ENCODE measurements at places on chromosomes 6 and 20.

DNA sequence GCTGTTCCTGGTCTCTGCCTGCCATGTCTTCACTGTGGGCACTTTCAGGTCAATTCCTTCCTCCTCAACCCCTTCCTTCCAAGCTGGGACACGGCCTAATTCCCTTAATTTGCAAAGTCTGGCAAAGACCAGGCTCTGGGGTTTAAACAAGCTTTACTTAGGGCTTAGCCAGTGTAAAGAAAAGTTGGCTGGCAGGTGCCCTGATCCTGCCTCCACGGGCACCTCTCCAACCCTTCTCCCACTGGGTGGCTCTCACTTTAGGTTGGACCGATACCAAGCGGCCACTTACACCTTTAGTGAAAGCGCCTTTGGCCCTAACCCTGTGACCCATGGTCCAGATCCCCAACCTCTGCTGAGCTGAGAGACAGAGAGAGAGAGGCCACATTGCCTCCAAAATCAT, 13.7 kb upstream of the MLN start:
- no peak for DNase-seq

GRCh38 chr6:16367571-16367970, 129.2 kb downstream of the GMPR start:
- DNase-seq, result no peak

DNA sequence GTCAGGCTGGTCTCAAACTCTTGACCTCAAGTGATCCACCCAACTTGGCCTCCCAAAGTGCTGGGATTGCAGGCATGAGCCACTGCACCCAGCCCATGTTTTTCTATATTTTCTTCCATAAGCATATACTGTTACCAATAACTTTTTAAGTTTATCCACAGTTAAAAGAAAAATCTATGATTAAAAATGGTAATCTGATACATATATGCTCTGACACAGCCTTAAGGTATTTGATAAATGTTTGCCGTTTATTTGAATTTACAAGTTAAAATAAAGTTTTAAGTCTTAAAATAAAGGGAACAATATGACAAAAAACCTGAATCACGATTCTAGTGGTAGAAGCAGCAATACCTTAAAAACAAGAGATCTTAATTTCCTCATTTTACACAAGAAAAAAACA, 5.2 kb downstream of the STK38 start:
- no peak for DNase-seq

GRCh38 chr20:7843613-7844012, 96.6 kb downstream of the HAO1 start:
- no peak for DNase-seq

DNA sequence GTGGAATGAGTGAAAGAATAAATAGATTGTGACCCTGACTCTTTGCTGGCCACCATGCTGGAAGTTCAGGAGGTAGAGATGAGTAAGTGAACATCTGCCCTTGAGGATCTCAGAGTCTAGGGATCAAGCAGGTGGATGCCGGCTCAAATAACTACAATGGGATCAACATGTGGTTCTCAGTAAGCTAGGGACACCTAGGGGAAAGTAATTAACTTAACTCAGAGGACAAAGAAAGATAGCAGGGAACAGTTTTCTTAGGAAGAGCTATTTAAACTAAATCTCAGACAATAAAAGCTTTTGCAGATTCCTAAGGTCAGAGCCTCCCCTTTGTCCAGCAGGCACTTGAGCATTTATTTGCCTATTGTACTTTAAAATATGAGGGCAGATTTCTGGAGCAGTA, 29.1 kb downstream of the SLC13A3 start:
- DNase-seq, result no peak

DNA sequence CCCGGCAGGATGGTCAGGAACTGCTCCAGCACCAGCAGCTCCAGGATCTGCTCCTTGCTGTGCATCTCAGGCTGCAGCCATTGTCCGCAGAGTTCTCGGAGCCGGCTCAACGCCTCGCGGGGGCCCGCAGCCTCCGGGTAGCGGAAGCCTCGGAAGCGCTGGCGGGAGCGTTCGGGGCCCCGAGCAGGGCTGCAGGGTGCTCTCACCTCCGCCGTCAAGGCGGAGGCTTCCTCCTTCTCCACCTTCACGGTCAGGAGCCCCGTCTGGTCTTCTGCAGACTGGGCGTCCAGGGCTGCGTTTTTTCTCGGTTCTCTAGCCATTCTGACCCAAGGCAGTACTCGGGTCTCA, 434 bp downstream of the ZKSCAN4 start:
- DNase-seq, result no peak

DNA sequence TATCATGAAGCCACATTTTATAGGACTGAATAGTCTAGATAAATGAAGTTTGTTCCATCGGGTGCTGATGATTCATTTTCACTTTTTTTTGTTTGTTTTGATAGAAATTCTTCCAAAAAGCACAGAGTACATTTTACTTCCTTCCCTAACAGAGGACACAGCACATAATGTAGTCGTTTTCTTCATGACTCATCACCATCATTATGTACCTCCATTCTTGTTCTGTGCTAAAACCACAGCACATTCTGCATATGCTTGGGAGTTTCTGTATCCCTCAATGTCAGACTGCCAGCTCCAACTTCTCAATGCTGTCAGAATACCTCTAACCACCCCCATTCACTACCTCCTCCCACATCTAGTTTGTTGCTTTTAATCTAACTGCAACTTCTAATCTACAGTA, 1004.9 kb upstream of the ADGRB3 start:
- no peak for DNase-seq

GRCh38 chr6:41602422-41602743, 35.9 kb upstream of the MDFI start:
- DNase-seq, result no peak

GRCh38 chr20:50198180-50198666, 7.6 kb downstream of the CEBPB start:
- no peak for DNase-seq

GRCh38 chr6:35219683-35220326, 6.0 kb downstream of the SCUBE3 start:
- no peak for DNase-seq

- DNase-seq, result no peak
These were observed 2.1 kb downstream of the KIAA0319 start for GRCh38 chr6:24643920-24644319.

- no peak for DNase-seq
These were observed 54.3 kb downstream of the RNF144B start for GRCh38 chr6:18441251-18441979.

GRCh38 chr6:139257821-139258398, 33.9 kb downstream of the TXLNB start:
- no peak for DNase-seq

DNA sequence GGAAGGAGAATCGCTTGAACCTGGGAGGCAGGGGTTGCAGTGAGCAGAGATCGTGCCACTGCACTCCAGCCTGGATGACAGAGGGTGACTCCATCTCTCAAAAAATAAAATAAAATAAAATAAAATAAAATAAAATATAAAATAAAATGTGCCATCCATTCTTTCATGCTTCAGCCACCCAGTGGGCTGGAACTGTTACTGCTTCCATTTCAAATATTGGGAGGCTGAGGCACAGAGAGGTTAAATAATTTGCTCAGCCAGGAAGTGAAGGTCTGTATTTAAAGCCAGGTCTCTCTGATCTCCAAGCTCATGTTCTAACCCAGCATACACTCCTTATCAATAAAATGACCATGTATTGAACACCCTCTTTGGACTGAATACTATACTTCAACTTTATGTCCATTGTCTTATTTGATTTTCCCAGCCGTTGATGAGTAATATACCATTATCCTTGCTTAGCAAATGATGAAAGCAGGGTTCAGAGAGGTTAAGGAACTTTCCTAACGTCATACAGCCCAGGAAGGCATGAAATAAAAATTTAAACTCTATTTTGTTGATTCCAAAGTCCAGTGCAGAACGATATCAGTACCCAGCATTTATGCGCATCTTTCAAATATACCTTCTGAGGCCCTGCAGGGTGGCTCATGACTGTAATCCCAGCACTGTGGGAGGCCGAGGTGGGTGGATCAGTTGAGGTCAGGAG, 25.8 kb upstream of the SLC9A8 start:
- DNase-seq, result no peak

DNA sequence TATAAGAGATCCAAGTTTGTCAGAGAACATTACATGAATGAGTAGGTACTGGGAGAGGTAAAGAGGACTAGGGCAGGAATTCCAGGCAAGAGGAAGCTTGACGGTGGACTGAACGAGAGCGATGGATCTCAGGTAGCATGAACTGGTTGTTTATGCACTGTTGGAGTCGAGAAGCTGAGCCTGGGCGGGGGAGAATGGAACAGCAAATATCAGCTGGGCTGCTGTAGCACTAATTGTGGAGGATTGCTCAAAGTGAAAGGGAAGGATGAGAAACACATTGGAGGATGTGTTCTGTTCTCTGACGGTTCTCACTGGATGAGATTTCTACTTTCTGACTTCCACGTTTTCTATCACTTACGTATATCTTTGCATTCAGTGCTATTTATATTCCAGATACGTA, 164.2 kb downstream of the PHF3 start:
- DNase-seq, result no peak

- peak; percentile 61 for DNase-seq
These were observed at the start of gene BIRC7 for GRCh38 chr20:63235399-63235983. BIRC7 (plus strand) TSS chr20:63235905; CDS start chr20:63236097, 192 bp downstream.

DNA sequence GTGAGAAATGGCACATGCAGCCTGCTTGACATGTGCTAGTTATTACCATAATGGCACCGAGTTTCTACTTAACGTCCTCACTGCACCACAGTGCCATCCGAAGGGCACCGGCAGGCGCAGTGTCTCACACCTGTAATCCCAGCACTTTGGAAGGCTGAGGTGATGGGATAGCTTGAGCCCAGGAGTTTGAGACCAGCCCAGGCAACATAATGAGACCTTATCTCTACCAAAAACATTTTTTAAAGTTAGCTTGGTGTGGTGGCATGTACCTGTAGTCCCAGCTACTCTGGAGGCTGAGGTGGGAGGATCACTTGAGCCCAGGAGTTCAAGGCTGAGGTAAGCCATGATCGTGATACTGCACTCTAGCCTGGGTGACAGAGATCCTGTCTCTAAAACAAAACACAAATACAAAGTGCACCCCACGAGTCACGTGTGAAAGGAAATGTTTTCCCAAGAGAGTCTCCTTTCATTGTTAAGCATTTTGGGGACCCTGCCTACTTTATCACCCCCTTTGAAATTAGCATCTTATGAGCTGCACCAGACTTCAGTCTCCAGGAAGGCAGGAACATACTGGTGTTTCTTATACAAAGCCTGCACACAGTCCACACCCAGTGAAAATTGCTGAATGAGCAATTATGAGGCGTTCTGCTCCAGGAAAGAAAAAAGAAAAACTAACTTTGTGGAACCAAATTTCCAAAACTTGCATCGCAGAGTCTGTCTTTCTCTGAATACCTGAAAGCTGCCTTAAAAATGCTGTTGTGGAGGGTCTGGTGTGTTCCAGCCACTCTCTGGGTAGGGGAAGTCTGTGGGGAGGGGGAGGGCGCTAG, 47.1 kb upstream of the FOXQ1 start:
- DNase-seq, result no peak

GRCh38 chr20:56989516-56989915, 276.9 kb downstream of the BMP7 start:
- DNase-seq, result no peak

- no peak for DNase-seq
These were observed 39.7 kb downstream of the PPP1R14C start for GRCh38 chr6:150182460-150183078.

DNA sequence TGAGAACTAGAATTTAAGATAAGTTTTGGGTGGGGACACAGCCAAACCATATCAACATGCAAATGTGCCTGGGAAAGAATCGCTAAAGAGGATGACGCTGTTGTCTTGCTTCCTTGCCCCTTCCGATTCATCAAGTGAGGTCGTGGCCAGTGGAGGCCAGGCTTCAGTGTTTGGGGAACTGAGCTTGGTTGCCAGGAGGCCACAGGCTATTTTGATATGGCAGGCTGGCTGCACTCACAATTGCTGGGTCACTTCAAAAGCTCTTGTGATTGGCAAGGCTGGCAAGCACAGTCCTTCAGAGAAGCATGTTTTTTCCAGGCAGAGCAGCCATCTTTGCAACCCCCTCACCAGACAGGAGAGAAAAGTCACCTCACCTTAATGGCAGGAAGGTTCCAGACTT, 45.8 kb downstream of the SAMD5 start:
- no peak for DNase-seq

GRCh38 chr6:135088281-135088680, 33.7 kb upstream of the HBS1L start:
- no peak for DNase-seq

DNA sequence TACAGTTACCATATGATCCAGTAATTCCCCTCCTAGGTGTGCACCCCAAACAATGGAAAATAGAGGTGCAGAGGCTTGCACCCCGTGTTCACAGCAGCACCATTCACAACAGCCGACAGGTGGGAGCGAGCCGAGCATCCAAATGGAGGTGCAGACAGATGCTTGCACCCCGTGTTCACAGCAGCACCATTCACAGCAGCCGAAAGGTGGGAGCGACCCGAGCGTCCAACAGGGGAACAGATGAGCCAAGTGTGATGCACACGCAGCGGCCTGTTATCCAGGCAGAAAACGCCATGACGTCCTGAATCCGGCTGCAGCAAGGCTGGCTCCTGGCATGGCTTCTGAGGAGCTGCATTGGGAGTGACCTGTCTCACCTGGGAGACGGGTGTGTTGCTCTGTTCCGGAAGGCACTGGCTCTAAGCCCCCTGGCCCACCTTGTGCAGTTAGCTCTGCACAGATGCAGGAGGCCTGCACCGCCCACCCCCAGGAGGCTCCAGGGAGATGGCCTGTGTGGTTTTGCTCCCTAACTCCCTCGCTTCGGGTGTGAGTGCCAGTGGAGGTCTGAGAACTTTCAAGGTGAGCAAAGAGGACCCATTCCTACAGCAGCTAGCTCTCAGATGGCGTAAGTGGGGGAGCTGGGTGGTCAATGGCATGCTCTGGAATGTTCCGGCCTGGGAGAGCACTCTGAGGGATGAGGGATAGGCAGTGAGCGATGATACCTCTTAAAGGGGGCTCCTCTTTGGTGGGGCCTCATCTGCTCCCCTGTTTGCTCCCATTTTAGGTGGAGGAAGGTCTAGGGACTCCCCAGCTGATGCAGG, 47.8 kb upstream of the FRMD1 start:
- no peak for DNase-seq

- no peak for DNase-seq
These were observed 317.5 kb downstream of the CD83 start for GRCh38 chr6:14434916-14435690.

GRCh38 chr20:34627458-34627857, 49.4 kb downstream of the PIGU start:
- DNase-seq, result no peak

- no peak for DNase-seq
These were observed 22.9 kb downstream of the CNKSR3 start for GRCh38 chr6:154487367-154488247.

GRCh38 chr6:85360794-85361642, 88.9 kb upstream of the NT5E start:
- no peak for DNase-seq

GRCh38 chr6:166563805-166564204, 22.7 kb downstream of the RAMACL start:
- DNase-seq, result peak; percentile 60

GRCh38 chr6:66307490-66307889, 600.5 kb upstream of the EYS start:
- no peak for DNase-seq

GRCh38 chr6:158422629-158423238, 110.5 kb downstream of the TULP4 start:
- DNase-seq, result no peak

Data from cerebellar cortex (tissue), 1 donor.